Stimulated activated CD4-positive, alpha-beta T cell treated with anti-CD3 and anti-CD28 coated beads, Interleukin-4, amount 100 ng/mL, for 1 hour (primary cell): ENCODE measurements at places on chromosomes 1 and 21.

GRCh38 chr1:207971331-207972219, 60.6 kb upstream of the CD34 start:
- DNase-seq: no peak

DNA sequence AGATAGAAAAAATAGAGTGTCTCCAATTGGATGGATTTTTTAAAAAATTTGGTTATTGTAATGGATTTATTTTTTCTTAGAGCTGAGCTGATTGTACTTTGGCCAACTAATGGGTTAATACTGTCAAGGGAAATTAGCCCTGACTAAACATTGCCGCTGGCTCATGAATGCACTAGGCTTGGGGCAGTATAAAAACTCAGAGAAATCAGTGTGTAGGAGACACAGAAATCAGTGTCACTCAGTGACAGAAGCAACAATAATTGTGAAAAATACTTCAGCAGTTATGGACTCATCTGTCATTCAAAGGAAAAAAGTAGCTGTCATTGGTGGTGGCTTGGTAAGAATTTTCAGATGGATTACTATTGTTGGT, at the start of gene KMO:
TSS of gene KMO (plus strand) at position 217 of the 370 bp plus-strand sequence. CDS start at position 284, 67 bp downstream.
- no peak for DNase-seq

GRCh38 chr1:1857096-1857703, 33.7 kb downstream of the GNB1 start:
- DNase-seq: no peak

GRCh38 chr21:42614811-42615351, 38.5 kb upstream of the PDE9A start:
- DNase-seq: peak; percentile 51

- peak; percentile 42 for DNase-seq
These were observed 5.5 kb downstream of the PTPN7 start for GRCh38 chr1:202154766-202155477.

DNA sequence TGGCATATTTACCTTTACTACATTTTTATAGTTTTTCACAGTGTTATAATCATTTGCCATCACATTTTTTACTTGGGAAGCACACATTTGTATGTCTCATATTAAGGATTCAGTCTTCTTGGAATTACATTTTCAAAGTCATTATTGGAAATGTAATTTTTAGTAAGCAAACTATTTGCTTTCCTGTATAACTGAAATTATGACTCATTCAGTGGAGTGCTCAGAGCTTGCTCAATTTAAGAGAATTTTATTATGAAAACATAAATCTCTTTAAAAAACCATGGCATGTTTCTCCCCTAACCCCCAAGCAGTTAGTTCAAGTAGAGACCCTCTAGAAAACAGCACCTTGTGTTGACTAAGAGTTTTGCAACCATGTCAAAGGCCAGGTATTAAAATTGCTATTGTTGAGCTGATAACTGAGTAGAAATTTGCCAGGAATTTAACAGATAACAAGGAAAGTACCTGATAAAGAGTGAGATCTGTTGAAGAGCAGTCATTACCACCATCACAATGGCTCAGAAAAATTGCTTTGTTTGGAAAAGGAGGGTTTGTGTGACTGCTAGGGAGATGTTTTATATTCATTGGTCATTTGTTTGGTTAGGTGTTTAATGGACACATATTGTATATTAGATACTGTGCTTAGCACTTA, 105.9 kb downstream of the KCNK2 start:
- no peak for DNase-seq

GRCh38 chr21:18663663-18664062, 260.1 kb upstream of the TMPRSS15 start:
- DNase-seq: no peak

- DNase-seq: no peak
These were observed 39.6 kb downstream of the XCL1 start for GRCh38 chr1:168615965-168616364.

- DNase-seq: no peak
These were observed 535.4 kb downstream of the KIF26B start for GRCh38 chr1:245690156-245690690.

DNA sequence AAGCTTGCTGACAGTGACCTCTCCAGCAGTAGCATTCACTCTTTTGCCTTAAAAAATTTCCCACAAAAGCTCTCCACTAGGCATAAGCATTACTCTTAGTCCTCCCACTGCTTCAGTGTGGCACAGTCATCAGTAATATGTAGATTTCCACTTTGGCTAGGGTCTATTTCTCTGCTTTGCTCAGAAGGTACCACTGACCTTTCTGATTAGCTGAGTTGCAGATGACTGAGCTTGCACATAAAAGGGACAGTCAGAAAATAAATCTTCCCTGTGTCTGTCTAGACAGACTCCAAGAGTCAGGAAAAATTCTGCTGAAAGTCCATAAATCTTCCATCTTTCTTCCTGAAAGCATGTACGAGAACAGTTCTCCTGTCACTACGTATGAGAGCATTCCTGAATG, 56.6 kb upstream of the APP start:
- DNase-seq: no peak

DNA sequence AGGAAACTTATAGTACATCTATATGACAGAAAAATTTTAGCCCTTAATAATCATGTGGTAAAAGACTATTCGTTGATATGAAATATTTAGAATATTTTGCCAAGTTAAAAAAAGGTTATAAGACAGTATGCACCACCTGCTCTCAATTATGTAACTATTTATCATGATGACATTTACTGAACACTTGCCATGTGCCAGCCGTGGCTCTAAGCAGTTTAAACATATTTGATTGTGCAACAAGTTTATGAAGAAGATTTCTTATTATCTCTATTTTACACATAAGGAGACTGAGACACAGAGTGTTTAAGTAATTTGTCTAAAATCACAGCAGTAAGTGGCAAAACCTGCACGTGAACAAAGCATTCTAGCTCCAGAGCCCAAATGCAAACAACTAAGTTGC, 199.3 kb upstream of the JUN start:
- no peak for DNase-seq

DNA sequence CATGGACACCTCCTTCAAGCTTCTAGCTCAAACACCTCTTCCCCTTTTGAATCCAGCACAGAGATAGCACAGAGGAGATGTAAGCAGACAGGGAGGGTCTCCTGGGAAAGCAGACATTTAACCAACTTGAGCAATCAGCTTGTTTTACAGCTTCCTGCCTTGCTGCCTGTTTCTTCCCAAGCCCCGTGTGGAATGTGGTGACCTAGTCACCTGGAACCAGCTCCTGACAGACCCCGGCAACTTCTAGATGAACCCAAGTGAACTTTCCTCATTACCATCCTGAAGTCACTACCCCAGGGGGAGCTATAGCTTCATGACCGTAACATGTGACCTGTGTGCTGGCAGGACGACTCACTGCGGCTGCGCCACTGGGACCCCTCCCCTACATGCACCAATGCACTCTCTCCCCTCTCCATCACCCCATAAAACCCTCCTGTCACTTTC, 24.1 kb upstream of the TTF2 start:
- no peak for DNase-seq

GRCh38 chr1:207191061-207191460, 87.0 kb downstream of the C4BPA start:
- no peak for DNase-seq

- no peak for DNase-seq
These were observed 59.9 kb upstream of the SPOCD1 start for GRCh38 chr1:31875636-31876236.

- DNase-seq: no peak
These were observed 8.6 kb downstream of the PRKACB start for GRCh38 chr1:84152649-84153056.

DNA sequence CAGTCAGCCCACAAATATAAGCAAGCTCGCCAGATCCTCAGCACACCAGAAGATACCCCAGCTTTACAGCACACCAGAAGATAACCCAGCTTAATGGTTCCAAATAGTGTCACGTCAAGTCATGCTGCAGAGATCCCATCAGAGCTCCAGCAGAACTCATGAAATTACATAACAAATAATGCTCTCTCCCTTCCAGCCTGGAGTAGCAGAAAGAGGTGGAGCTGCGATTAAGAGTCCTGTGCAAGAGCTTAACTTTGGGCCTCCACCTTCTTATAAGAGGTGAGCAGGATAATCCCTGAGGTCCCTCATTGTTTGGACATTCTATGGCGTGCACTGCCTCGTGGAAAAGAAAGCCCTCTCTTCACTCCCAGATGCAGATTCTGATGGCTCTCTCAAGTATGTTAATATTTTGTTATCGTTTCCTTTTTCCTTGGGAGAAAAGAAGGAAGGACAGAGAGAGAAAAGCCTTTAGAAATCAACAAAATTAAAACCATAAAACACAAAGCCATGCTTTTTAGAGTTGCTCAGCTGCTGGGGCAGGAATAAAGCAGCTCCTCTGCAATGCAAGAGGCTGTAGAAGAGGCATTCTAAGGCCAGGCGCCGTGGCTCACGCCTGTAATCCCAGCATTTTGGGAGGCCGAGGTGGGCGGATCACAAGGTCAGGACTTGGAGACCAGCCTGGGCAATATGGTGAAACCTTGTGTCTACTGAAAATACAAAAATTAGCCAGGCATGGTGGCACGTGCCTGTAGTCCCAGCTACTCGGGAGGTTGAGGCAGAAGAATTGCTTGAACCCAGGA, 59.1 kb downstream of the GLUL start:
- no peak for DNase-seq

DNA sequence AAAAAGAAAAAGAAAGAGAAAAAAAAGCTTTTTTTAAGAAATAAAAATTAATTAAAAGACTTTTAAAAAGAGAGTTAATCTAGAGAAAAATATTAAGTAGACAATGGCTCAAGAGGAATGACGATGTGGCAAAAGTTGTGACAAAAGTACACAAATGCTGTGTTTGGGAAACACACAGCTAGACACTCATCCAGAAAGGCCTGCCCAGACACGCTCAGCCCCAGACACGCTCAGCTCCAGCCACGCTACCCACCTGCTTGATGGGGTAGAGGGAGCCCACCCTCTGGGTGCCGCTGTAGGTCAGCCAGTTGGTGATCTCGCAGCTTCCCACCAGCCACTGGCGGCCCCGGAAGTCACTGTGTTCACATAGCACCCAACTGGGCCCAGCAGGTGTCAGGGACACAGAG, 10.2 kb downstream of the CD52 start:
- no peak for DNase-seq

DNA sequence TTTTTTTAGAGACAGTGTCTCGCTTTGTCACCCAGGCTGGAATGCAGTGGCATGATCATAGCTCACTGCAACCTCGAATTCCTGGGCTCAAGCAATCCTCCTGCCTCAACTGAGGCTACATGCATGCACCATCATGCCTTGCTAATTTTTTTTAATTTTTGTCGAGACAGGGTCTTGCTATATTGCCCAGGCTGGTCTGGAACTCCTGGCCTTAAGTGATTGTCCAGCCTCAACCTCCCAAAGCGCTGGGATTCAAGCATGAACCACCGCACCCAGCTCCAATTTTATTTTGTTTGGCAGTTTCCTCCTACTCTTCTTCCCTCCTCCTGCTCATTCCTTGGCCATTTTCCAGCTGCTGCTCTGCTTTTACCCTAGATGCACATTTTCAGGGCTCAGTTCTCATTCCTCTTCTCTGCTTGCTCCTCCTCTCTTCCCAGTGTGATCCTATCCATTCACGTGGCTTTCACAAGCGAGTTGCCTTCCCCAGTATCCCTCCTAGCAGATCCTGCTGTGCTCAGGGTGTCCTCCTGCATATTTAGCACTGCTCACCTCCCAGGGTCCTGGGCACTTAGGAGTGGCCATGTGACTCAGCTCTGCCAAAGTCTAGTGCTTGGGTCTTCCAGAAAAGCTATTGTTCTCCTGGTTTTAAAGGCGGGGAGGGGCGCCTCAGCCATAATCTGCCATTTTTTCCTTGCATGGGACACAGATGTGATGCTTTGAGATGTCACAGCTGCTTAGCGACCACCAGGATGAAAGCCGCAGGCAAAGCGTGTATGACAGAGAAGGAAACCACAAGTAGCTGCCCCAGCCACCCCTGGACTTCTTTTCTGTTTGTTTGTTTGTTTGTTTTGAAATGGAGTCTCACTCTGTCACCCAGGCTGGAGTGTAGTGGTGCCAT, 33.7 kb downstream of the PSEN2 start:
- no peak for DNase-seq

DNA sequence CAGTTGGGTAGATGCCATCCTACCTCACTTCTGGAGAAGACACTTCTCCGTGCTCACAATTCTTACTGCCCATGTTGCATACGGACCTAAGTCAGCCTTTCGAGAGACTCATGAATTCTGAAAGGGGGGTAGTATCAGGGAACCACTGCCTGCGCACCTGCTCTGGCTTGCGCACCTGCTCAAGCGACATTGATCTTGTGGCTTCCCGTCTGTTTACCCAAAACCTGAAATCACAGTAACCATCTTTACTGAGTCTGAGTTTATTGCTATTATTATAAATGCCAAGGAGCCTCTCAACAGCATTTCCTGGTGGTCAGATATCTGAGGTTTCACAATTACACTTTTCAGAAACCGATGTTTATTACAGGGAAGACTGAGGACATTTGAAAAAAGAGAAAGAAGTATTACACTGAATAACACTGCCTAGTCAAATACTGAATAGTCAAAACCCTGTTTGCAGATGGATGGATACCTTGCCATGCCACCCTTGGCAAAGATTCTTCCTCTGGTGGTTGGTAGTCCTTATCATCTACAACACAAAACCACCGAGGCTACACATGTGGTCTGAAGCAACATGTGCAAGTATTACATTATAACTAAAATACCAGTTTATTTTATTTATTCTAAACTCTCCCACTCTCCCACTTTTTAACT, 208.7 kb downstream of the SIPA1L2 start:
- no peak for DNase-seq

DNA sequence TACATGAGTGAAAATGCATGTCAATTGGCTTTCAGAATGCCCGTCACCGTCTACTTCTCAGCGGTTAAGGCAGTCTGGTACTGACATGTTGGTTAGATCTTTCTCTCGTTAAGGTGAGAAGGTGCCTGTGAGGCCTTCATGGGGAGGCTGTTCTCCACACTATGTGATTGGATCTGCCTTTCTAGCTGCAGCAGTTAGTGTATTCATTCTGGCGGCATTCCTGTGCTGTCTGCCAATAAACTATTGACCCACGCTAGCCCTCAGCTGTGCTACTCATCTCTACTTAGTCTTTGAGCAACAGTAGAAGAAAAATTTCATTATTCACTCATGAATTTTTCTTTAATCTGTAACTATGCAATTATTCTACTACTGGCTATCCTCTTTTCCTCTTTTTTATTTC, 32.0 kb downstream of the CCSAP start:
- DNase-seq: no peak

- peak; percentile 51 for DNase-seq
These were observed 5.1 kb downstream of the HSPB7 start for GRCh38 chr1:16012590-16013219.

DNA sequence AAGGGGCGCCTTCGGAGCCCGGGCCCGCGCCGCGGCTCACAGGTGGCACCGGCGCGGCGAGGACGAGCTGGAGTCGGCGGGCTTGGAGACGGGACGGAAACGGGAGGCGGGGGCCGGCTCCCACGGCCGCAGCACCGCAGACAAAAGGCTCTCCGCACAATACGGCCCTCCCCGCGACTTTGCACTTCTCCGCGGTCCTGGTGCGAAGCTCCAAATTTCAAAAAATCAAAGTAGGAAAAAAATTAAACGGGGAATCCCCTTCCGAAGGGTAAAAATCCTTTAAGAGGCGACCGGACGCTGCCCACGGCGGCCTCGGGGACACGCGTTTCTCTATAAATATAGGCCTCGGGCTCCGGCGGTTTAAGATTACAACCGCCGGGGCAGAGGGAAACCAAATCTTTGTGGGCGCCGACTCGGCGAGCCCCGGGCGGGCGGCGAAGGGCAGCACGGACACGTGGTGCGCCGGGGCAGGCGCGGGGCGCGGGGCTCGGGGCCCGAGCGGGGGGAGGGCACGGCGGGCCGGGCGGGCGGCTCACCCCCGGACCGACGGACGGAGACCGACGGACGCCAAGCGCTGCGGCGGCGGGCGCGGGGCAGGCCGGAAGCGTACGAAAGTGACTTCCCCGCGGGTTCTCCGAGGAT, 453 bp downstream of the PABPC4 start:
- peak; percentile 36 for DNase-seq

- no peak for DNase-seq
These were observed 328.1 kb upstream of the SNX7 start for GRCh38 chr1:98333406-98333805.
